Mucosa of descending colon (tissue), 3 donors: ENCODE measurements at places on chromosomes 3 and 15.

DNA sequence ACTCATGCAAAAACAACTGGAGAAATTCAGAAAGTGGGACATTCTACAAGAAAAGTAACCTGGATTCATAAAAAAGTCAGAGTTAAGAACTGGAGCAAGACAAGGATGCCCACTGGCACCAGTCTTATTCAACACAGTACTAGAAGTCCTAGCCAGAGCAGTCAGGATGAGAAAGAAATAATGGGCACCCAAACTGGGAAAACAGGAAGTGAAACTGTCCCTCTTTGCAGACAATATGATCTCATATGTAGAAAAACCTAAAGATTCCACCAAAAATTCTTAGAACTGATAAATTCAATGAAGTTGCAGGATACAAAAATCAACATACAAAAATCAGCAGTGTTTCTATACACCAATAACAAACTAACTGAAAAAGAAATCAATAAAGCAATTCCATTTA lies 37.4 kb downstream of the TXNRD3 start:
- DNase-seq, result no peak

- no peak for DNase-seq
Observed at GRCh38 chr3:181017690-181018089, 28.2 kb upstream of the DNAJC19 start.

GRCh38 chr15:67143646-67144045 lies 78.2 kb downstream of the SMAD3 start:
- no peak for DNase-seq

DNA sequence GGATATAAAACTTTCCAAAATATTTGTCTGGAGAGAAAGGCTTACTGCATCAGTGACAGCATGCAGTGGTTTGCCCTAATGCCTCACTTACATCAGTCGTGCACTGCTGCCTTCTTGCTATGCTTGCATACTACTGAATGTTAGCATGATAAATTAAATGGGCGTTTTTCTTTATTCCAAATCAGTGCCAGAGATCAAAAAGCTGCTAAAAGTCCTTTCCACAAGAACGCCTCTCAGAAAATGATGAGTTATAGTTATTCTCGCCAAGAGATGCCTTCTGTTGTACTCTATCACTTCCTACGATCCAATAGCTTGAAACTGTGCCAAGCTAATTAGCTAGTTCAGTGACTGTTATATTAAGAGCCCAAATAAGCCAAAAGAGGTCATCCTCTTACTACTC lies 345.8 kb upstream of the ROBO2 start:
- DNase-seq, result no peak

GRCh38 chr15:66404532-66404931 lies 17.8 kb downstream of the MAP2K1 start:
- DNase-seq, result no peak

- no peak for DNase-seq
Observed at GRCh38 chr15:65772930-65773329, 19.2 kb downstream of the DENND4A start.

DNA sequence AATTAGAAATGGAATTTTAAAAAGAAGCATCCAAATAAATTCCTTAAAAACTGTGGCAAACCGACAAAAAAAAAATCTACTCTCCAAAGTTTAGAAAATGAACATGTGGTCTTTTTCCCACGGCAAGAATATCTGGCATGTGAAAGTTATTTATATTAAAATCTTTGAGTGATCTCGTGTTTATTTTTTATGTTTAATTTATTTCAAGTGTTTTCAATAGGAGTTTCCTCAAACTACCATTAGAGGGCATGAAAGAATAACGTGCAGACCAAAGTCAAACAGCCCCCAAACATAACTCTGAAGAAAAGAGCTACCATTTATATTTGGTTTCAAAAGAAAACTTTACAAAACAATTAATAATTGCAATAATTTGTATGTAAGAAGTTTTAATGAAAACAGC lies 286.4 kb downstream of the ZIC4 start:
- DNase-seq, result no peak

DNA sequence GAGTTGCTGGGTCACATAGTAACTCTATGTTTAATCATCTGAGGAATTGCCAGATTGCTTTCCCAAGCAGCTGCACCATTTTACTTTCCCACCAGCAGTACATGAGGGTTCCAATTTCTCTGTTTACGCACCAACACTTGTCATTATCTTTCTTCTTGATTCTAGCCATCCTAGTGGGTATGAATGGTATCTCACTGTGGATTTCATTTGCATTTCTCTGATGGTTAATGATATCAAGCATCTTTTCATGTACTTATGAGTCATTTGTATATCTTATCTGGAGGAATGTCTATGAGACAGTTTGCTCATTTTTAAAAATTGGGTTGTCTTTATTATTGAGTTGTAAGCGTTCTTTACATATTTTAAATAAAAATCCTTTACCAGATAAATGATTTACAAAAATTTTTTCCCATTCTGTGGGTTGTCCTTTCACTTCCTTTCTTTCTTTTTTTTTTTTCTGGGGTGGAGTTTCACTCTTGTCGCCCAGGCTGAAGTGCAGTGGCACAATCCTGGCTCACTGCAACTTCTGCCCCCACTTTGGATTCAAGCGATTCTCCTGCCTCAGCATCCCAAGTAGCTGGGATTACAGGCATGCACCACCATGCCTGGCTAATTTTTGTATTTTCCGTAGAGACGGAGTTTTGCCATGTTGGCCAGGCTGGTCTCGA lies 8.9 kb upstream of the SGO1 start:
- DNase-seq, result no peak

- DNase-seq, result no peak
Observed at GRCh38 chr15:58932710-58933280, 684 bp downstream of the SLTM start.

GRCh38 chr3:126961791-126962461 lies 21.0 kb upstream of the PLXNA1 start:
- DNase-seq, result peak; percentile 28

- DNase-seq, result no peak
Observed at GRCh38 chr3:63689285-63689684, 36.8 kb downstream of the SNTN start.

- DNase-seq, result no peak
Observed at GRCh38 chr3:47491777-47492176, 16.0 kb upstream of the SCAP start.

DNA sequence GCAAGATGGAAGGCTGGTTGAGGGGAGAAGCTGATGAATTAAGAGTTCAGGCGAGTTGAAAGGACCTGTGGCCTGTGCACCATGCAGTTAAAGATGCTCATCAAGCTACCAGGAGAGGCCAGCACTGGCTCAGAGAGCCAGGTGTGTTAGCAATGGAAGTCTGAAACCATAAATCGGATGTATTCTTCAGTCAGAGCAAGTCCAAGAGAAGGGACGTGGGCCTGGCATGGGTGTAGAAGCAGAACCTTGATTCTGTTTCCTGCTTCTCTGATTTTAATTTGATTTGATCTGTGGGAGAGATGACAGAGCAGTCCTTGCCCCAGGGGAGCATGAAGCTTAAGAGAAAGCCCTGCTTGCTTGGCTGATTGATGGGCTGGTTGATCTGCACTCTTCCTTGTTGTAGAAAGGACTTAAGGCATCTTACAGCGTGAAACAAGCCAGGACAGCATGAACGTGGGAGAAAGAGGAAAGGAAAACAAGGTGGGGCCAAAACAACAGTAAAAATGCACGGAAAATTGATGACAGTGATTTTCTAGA lies 10.9 kb downstream of the TM6SF1 start:
- no peak for DNase-seq

GRCh38 chr3:181103605-181104004 lies 114.1 kb upstream of the DNAJC19 start:
- no peak for DNase-seq

GRCh38 chr3:125055331-125055912 lies 375 bp downstream of the HEG1 start:
- DNase-seq, result no peak

- DNase-seq, result no peak
Observed at GRCh38 chr3:141485641-141486495, 959 bp upstream of the RASA2 start.

DNA sequence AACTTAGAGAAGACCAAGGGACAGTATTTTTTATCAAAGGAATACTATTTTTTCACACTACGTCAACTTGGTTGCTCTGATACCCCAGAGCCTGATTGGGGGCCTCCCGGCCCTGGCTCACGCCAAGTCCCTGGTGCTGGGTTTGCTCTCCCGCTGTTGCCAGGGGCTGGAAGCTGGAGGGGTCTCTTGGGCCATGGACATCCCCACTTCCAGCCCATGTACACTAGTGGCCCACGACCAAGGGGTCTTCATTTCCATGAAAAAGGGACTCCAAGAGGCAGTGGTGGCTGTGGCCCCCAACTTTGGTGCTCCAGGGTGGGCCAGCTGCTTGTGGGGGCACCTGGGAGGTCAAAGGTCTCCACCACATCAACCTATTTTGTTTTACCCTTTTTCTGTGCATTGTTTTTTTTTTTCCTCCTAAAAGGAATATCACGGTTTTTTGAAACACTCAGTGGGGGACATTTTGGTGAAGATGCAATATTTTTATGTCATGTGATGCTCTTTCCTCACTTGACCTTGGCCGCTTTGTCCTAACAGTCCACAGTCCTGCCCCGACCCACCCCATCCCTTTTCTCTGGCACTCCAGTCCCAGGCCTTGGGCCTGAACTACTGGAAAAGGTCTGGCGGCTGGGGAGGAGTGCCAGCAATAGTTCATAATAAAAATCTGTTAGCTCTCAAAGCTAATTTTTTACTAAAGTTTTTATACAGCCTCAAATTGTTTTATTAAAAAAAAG lies 20.3 kb upstream of the BSN start:
- DNase-seq, result no peak

DNA sequence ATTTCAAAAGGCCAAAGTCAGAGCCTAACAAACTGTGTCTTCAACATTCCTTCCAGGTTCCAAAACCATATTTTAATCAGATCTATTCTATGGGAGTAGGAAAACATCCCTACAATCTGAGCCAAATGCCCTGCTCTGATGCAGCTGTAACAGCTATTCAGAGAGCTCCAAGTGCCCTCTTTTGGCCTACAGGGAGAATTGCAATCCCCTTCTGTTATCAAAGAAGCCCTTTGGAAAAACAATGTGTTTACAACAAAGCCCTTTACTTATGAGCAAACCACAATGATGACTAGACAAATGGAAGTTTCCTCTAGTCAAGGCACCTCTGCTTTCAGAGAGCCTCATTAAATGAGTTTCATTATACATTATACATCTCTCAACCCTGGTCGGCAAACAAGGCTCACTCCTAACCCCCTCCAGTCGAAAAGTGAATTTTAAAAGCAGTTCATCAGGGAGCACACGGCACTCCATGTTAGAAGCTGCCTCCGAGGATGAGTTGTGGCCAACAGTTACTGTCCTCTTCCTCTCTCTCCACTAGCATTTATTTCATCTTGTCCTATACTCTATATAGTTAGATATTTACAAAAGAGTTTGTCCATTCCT lies 42.6 kb upstream of the TMCO5A start:
- no peak for DNase-seq

DNA sequence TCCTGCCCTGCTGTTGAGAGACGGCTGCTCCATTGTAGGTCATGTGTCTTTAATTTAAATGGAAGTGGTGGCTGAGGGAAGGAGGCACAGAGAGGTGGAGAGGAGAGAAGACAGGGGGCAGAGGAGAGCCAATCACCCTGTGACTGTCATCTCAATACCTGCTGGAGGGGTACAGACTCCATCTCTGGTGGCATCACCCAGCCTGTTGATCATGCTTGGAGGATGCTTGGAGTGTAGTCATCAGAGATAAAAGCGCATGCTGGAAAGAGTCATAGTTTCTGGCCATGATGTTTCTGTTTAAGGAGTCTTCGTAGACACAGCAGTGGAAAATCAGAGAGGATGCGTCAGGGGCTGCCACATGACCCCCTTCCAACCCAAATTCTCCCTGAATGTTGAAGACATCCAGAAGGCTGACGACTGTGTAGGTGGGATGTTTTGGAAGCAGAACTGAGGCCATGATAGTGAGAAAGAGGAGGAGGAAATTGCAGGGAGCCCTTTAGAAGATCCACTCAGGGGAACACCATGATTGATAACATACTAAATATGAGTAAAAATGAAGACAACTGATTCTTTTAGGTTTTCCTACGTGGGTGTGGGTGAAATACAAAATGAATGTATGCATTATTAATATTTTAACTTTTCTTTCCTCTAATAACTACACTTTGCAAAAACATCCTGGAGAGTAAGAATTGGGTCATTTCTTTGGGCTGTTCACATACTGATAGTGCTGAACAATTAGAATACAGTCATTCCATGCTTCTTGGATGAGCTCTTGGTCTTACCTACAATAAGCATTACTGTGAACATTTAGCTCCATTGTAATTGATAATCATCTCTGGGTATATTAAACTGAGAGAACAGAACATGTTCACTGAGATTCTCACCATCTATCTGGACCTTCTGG lies 210.6 kb upstream of the ATP10A start:
- no peak for DNase-seq

DNA sequence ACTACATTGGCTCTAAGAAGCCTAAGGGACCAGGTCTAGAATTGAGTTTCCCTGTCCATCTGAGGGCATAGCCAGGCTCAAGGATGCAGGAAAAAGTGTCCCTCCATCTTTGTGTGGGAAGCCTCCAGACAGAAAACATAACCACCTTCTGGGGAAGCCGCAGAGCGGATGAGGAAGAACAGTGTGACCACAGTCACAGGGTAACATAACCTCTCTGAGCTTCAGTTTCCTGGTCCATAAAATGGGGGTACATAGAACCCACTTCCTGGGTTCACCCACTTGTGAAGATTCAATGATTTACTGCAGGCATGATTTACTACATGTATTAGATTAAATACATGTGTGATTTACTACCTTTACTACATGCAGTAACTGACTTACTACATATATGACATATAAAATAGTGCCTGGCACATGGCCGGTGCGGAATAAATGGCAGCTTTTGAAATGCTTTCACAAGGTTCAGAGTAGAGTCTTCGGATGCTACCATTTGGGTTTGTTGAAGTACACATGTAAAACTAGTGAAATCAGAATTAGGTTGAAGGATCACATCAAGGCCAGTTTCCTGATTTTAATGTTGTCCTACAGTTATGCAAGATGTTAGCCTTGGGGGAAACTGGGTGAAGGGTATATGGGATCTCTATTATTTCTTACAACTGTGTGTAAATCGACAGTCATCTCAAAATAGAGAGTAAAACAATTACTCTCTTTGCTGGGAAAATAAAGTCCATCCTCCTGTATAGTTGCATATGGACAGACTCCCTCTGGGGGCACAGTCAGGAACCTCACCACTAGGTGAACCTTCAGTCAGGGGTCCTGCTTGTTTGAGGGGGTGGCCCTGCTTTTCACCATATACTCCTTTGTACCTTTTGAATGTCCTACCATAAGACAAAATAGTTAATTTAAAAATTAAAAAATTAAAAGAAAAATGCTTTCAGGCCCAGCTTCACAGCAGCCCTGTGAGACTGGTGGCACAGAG lies 86.0 kb downstream of the SEMA5B start:
- DNase-seq, result peak; percentile 17

DNA sequence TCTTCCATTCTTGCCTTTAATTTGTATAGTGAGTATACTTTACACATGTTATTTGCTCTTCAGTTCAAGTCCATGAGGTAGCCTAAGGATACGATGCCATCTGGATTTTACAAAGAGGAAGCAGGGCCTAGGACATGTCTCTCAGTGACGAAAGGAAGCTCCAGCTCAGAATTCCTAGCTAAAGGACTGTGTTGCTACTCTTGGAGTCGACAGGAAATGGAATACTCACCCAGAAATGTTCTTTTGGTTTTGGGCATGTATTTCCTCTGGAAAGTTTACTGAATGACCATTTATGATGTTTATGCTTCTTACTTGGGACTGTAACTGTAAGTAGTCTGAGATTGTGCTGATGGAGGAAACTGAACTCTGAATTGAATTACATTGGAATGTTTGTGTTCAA lies 12.5 kb downstream of the OXNAD1 start:
- DNase-seq, result no peak

- no peak for DNase-seq
Observed at GRCh38 chr3:103247459-103247858, 812.6 kb downstream of the ZPLD1 start.
